ENCODE measurements at places on chromosomes 16 and 17. TPM values are rescaled to one million over a fixed set of nuclear protein-coding genes. Genes with fewer than 3 reads are reported as not detected.

Gene PRDM7
- not detected for total RNA-seq

DNA sequence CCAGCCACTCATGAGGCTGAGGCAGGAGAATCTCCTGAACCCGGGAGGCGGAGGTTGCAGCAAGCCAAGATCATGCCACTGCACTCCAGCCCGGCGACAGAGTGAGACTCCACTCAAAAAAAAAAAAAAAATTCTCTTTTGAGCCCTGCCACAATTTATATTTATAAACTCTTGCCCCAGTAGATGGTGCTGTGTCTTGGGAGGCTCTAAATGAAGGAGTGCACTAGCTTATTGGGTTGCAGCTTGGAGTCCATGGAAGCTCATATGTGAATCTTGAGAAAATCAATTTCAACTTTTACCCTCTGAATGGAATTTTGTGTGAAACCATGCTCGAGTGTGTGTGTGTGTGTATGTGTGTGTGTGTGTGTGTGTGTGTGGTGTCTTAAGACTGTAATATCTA, 420.1 kb downstream of the HS3ST4 start:
- no peak for DNase-seq
- no peak overlapping the region for H3K4me3 ChIP-seq
- H3K36me3 ChIP-seq: no peaks in the 10 kb centered on the region
- no peak overlapping the region for H3K27ac ChIP-seq
- H3K4me1 ChIP-seq: no peaks in the 10 kb centered on the region

GRCh38 chr16:87778476-87778829, 12.7 kb upstream of the KLHDC4 start:
- no peak overlapping the region for H3K4me3 ChIP-seq
- no peak for DNase-seq
- H3K4me1 ChIP-seq: peaks cover 38% of the 10 kb centered on the region
- no peak overlapping the region for H3K27ac ChIP-seq

DNA sequence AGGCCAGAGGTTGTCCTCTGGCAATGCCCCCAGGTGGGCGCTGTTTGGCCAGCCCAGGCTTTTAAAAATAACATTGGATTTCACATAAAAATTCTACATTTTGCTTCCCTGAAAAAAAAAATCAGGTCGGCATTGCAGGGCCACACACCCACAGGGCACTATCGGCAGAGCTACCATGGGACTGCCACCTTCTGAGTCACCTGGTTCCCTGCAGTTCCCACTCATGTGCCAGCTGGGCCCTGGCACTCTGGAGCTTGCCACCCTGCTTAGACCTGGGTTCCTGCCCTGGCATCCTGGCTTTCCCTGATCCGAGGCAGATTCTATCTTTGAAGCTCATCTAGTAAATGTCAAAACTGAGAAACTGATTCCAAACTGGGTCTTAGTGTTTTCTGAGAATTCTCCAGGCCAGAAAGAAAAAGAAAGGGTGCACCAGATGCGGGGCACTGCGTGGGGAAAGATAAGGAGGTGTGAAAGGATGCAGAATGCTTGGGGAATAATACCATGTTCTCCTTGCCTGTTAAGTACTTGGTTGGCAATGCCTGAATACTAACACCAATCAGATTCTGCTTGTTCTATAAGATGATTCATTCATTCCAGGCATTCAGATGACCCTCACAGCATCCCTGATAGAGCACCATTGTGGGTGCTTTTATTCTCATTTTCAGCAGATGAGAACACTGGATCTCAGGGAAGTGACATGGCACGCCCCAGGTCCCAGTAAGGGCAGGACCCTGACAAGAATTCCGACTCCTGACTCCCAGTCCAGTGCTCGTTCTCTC, 51.8 kb downstream of the RAI1 start:
- no peaks in the 10 kb centered on the region for H3K36me3 ChIP-seq
- no peak overlapping the region for H3K4me3 ChIP-seq
- H3K27ac ChIP-seq: no peak overlapping the region
- DNase-seq: no peak

DNA sequence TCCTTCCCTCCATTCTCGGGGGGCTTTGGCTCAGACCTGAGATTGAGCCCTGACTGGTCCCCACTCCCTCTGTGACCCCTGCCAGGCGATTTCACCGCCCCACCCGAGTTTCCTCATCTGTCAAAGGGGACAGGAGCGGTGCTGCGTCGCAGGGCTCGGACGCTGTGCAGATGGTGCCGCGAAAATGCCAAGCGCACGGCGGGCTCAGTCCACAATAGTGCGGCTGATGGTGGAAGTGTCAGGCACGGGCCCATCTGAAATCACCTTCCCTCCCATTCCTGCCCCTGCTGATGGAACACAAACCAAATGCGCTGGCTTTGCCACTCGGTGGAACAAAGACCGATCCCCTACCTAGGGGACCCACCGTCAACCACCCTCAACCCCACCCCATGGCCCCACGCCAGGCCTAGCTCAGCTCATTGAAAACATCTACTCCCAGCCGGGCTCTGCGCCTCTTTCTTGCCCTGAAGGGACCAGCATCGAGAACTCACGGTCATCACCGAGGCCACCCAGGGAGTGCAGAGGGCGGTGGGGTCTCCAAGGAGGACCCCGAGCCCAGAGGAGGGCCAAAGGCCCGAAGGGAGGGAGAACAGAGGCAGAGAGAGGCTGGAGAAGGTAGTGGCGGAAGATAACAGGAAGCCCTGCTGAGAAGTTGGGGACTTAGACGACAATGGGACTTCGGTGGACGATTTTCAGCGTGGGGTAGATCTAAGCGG, 1.4 kb downstream of the CARHSP1 start:
- H3K27ac ChIP-seq: peak overlapping the region; percentile 72
- peaks cover 43% of the 10 kb centered on the region for H3K4me1 ChIP-seq
- peak; percentile 52 for DNase-seq
- H3K27me3 ChIP-seq: no peaks in the 10 kb centered on the region

GRCh38 chr17:79306424-79307318, 232.0 kb downstream of the ENGASE start:
- H3K27me3 ChIP-seq: peaks cover 2% of the 10 kb centered on the region
- H3K36me3 ChIP-seq: no peaks in the 10 kb centered on the region

DNA sequence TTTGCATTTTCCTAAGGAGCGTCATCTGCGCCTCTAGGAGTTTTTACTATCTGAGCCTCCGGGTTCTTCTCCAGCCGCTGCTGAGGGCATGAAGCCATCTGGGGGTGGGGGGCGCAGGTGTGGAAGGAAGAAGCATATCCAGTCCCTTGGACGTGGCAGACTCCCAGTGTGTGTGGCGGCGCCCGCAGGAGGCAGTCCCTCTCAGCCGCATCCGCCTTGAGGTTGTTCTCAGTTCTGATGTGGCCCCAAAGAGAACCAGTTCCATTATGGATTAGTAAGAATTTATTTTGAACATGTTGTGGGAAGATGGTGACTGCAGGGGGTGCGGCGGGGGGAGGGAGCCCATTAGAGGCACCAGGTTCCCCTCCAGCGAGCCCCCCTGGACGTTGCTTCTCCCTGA, 100.2 kb downstream of the SEC14L1 start:
- H3K4me3 ChIP-seq: no peak overlapping the region
- no peaks in the 10 kb centered on the region for H3K36me3 ChIP-seq
- H3K4me1 ChIP-seq: no peaks in the 10 kb centered on the region
- no peaks in the 10 kb centered on the region for H3K27me3 ChIP-seq
- H3K27ac ChIP-seq: no peak overlapping the region
- DNase-seq: no peak

Data from CD4-positive, CD25-positive, alpha-beta regulatory T cell (primary cell).